ENCODE measurements at places on chromosomes 7 and 10.

DNA sequence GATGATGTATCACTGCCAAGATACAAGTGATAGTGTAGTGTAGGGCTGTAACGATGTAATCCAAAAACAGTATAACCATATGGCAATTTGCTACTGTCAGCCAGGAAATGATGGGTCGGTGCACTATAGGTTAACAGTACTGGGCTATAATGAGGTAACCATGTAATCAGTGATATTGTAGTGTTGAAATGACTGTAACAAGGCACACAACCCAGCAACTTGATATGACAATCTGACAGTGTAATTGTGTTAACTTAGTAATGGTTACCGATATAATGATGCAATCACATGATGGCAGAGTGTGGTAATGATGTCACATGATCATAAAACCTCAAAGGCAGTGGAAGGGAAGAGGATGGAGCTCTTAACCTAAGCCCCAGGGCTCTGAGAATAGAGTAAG is 73.8 kb upstream of the SLF2 start:
- no peak for DNase-seq

DNA sequence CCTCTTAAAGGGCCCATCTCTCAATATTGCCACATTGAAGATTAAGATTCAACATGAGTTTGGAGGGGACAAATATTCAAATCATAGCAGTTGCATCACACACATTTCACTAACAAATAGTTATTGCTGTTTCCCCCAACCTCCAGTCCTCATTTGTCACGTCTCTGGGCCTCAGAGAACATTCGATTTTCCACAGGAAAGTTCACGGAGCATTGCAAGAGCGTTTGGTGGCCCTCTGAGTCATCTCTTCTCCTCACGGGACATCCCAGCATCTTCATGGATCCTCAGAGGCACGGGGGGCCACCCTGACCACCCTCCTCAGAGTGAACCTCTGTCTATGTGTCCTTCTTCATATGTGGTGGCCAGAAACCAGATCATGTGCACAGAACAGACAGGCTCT is 50.3 kb upstream of the CHST15 start:
- DNase-seq: no peak

GRCh38 chr10:96416643-96417042 is 57.8 kb upstream of the OPALIN start:
- DNase-seq: no peak

GRCh38 chr10:123916775-123917174 is 25.2 kb upstream of the CPXM2 start:
- no peak for DNase-seq

DNA sequence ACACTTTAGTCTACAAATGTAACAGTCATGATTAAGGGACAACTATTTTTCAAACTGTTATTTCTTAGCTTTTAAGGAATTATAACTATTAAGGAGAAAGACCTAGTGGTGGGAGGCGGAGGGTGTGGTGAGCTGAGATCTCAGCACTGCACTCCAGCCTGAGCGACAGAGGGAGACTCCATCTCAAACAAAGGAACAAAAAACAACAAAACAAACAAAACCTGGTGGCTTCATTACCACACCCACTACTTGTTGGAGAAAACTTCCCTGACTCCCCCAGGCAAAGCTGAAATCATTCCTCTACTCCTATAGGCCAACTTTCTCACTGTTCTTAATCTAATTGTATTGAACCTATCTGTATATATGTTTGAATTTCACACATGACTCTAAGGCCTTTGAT is 3.2 kb downstream of the POLR1F start:
- no peak for DNase-seq

GRCh38 chr7:131745390-131746248 is 189.2 kb upstream of the PODXL start:
- no peak for DNase-seq

- no peak for DNase-seq
These were observed 14.1 kb upstream of the CYTH3 start for GRCh38 chr7:6286486-6286885.

- DNase-seq: no peak
These were observed at the start of gene CLRN3 for GRCh38 chr10:127892743-127893142. CLRN3 (minus strand) TSS chr10:127892941; CDS start chr10:127892784, 157 bp downstream.

GRCh38 chr10:98555021-98555619 is 108.4 kb upstream of the HPS1 start:
- no peak for DNase-seq

- DNase-seq: no peak
These were observed at the start of gene TMEM196 for GRCh38 chr7:19772841-19773760. TMEM196 (minus strand) TSS chr7:19773617; CDS start chr7:19772696, 921 bp downstream.

GRCh38 chr7:13702251-13702650 is 287.2 kb downstream of the ETV1 start:
- DNase-seq: no peak

GRCh38 chr7:42981601-42982000 is 49.4 kb downstream of the MRPL32 start:
- no peak for DNase-seq

GRCh38 chr10:16787361-16787791 is 29.8 kb downstream of the RSU1 start:
- DNase-seq: peak; percentile 52

- no peak for DNase-seq
These were observed 68.6 kb downstream of the UNCX start for GRCh38 chr7:1301054-1301881.

- no peak for DNase-seq
These were observed 43.3 kb upstream of the ECHDC3 start for GRCh38 chr10:11698691-11699549.

GRCh38 chr10:111390813-111391563 is 314.2 kb downstream of the ADRA2A start:
- no peak for DNase-seq

- DNase-seq: no peak
These were observed 39.9 kb upstream of the NRBF2 start for GRCh38 chr10:63093227-63093626.

DNA sequence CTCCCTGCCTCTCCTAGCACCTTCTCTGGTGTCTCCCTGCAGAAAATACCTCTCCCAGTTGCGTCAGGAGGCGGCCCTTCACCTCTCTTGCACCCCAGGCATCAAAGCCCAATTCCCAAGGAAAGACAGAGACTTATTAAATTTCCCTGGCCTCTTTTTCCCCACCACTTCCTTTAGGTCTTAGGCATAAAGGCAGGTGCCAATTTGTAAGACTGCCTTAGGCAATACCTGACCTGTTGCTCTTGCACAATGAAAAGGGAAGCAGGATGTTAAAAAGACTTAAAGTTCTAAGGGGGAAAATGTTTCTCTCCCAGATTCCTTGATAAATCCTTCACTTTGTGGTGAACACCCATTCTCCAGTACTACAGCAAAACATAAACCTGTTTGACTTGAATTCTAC is 186.7 kb downstream of the SLC25A13 start:
- DNase-seq: no peak

Data from T-helper 9 cell (primary cell).